ENCODE measurements at places on chromosomes 12 and 14.

DNA sequence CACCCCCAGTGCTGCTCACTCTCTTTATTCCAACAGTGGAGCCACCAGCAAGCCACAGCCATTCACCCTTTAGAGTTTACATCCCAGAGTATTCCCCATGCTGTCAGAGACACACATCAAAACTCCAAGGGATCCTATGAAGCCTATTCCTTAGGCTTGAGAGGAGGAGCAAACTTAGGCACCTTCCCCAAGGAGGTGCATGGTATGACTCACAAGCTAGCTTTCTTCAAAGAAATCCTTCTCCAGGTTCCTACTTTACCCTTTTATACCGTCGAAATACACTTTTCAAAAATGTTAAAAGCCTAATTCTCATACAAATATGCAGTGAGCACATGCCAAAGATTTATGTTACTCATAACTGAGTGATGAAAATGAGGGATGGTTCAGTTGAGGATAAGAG lies 175.4 kb downstream of the ETNK1 start:
- DNase-seq, result no peak

GRCh38 chr14:65015391-65015790 lies 28.7 kb downstream of the FNTB start:
- DNase-seq, result no peak

DNA sequence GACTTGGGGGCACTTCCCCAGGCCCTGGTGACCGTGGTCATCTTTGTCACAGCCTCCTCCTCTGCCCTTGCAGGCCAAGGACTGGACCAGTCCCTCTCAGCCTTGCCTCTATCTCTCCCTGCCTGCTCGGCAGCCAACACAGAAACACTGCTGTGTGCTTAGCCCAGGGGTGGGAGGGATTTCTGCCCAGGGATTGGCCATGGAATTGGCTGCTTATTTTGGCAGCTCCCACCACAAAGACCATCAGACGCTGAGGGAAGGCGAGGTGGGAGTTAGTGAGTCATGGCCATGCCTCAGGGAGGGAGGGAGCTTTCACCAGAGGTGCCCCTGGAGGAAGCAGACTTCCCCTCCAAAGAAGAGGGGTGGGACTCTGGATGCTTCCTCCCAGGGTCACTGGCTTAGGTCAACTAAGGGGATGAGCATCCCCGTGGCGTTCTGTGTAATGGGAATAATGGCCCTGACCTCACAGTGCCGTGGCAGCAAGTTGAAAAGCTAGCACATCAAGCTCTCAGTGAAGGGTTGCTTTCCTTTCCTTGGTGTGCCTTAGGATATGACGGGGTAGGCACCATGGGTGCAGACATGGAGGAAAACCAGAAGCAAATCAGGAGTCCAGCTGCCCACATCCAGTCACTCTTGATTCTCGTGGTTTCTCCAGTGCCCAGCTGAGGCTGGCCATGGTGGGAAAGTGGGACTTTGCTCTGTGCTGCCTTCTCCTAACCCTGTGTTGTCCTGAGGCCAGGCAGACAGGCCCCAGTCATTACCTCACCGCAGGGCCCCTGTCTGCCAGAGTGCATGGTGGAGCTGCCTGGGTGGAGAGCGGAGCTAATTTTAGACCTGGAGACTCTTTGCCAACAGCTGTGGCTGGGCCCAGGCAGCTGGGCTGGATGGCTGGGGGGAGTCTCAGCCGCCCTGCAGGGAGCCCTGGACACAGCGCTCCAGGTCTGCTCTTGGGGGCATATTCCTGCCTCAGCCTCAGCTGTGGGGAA lies 21.4 kb downstream of the B4GALNT3 start:
- DNase-seq, result peak; percentile 46

- no peak for DNase-seq
Measured at GRCh38 chr12:81231574-81232368, 153.9 kb downstream of the ACSS3 start.

DNA sequence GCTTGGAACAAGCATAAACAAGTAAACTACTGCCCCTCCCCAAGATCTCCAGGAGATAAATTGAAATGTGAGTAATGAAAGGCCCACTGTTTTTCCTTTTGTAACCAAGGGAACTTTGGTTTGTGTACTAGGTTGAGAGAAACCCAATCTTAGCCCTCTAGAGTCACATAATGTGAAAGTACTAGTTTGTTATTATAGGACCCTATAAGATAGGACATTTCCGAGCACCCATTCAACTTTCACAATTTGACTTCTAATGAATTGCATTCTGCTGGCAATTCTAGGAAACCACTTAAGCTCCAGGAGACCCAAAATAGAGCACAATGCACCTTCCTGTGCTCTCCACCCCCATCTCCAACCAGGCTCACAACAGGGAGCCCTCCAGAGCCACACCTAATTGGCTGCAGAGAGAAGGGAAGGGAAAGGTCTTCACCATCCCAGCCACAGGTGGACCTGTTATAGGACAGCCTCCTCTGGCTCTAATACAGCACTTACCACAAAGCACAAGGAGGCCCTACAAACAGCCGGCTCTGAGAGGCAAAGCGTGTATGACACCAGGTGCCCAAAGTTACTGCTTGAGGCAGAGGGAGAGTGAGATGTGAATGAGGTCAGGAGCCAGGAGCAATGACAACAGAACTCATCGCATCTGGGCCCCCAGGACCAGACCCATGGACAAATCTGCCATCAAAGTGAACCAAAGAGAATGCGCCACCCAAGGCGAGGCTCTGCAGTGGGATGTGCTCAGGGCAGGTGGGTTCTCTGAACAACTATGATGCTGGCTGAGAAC lies 163.3 kb upstream of the NTF3 start:
- no peak for DNase-seq

DNA sequence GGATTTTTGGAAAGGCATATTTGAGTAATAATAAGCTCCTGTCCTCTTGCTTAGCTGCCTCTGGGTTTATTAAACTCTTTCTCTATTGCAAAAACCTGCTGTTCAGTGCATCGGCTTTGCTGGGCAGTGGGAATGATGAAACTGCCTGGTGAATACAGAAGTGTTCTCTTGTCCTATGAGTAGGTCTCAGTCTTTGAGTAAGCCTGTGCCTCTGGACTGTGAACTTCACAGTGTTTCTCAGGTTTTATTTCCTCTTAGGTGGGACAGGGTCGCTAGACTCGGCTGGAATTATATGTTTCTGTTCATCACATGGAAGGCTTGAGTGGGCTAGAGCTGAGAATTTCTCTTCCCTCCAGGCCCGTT lies 46.4 kb downstream of the CRADD start:
- DNase-seq, result no peak

- no peak for DNase-seq
Measured at GRCh38 chr14:39621223-39621622, 189.0 kb upstream of the FBXO33 start.

GRCh38 chr12:64450711-64451486 lies 1.0 kb upstream of the TBK1 start:
- DNase-seq, result peak; percentile 69

DNA sequence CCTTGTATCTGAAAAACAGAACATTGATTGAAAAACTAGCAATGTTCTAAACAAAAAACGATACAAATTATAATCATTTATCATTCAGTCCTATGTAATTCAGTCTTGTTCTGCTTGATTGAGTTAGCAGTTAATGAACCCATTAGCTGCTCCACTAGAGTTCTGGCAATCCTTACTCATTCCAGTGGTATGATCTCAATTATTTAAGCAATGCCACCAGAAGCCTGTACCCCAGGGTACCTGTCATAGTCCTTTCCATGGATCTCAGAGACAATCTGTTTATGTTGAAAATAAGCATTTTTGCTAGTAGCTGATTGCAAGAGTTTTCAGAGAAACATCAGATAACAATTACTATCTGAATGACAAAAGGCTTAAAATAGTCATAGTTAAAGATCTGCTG lies 115.9 kb downstream of the UNC79 start:
- DNase-seq, result no peak

- DNase-seq, result peak; percentile 13
Measured at GRCh38 chr12:24595652-24596235, 353.2 kb downstream of the BCAT1 start.

GRCh38 chr12:105196090-105196489 lies 39.9 kb downstream of the APPL2 start:
- DNase-seq, result no peak

- DNase-seq, result no peak
Measured at GRCh38 chr12:77742631-77743030, 88.1 kb upstream of the NAV3 start.

DNA sequence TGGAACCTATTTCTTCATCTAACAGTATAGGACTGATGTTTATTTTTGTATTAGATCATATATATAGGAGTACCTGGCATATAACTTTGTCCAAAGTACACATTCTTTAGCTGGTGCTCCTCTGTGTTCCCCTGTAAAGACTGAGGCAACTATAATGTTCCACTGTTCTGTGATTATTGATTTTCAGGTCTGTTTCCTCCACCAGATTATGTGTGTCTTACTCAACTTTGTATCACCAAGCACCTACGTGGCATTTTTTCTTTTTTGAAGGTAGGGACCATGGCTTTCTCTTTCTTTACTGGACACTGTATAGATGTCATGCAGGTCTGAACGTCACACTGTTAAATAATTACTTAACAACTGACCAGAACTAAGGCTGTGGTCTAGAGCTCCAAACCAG lies 29.3 kb downstream of the BICD1 start:
- DNase-seq, result no peak

DNA sequence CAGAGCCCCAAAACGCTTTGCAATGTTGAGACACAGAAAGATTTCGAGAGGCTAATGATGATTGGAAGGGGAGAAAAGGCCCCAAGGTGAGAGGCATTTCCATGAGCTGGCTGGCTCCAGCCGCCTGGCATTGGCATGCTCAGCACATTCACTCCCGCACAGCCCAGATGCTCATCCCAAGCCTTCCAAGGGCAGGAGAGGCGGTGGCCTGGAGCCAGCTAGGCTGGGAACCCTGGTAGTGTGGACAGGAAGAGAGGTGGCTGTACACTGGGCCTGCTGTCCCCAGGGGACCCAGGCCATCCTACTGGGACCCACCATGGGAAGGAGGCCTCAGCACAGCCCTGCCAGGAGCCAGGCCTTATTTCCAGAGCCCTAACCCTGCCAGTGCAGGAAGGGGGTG lies 72.2 kb downstream of the SPTB start:
- no peak for DNase-seq

DNA sequence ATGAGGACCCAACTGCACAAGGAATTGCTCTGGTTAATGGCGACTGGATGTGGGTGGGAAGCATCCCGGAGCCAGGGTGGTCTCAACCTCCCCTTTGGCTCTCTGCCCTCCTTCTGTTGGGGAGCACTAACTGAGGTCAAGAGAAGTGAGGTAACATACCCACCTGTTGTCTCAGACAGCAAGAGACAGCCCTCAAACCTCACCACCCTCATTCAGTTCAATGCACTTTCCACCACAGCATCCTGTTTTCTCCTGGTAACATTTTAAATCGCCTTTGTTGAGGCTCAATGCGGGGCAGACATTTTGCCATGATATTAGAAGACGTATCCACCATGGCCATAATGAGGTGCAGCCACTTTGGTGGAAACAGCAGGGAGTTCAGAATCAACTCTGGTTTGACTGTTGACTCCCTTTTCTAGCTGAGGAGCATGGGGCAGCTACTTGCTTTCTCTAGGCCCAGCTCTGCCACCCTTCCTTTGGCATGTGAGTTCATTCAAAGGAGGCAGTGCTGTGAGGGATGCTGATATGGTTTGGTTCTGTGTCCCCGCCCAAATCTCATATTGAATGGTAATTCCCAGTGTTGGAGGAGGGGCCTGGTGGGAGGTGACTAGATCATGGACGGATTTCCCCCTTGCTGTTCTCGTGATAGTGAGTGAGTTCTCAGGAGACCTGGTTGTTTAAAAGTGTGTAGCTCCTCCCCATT lies 338.6 kb downstream of the PCNX1 start:
- no peak for DNase-seq

GRCh38 chr12:59472273-59472672 lies 123.6 kb upstream of the SLC16A7 start:
- peak; percentile 51 for DNase-seq

All from KBM-7 (cell line).